Right renal cortex interstitium (tissue), 3 donors: ENCODE measurements at places on chromosomes 7 and 10. TPM values are rescaled to one million over a fixed set of nuclear protein-coding genes. Genes with fewer than 3 reads are reported as not detected.

The OTUD1 gene
- 28.4 TPM for polyA plus RNA-seq

The STEAP2 gene
- 12.8 TPM for polyA plus RNA-seq

The OGDHL gene
- 35.0 TPM for polyA plus RNA-seq

The PTN gene
- polyA plus RNA-seq: 231 TPM

The CABCOCO1 gene
- polyA plus RNA-seq: 6.0 TPM

The EN2 gene
- polyA plus RNA-seq: 0.06 TPM

The KAZALD1 gene
- 10.0 TPM for polyA plus RNA-seq

The HEPACAM2 gene
- polyA plus RNA-seq: 6.8 TPM

The SYCE1 gene
- 0.26 TPM for polyA plus RNA-seq

The CAV2 gene
- 31.7 TPM for polyA plus RNA-seq

The OR2A5 gene
- 0.04 TPM for polyA plus RNA-seq

The CRTAC1 gene
- polyA plus RNA-seq: 22.0 TPM

The RAMP3 gene
- 10.0 TPM for polyA plus RNA-seq

DNA sequence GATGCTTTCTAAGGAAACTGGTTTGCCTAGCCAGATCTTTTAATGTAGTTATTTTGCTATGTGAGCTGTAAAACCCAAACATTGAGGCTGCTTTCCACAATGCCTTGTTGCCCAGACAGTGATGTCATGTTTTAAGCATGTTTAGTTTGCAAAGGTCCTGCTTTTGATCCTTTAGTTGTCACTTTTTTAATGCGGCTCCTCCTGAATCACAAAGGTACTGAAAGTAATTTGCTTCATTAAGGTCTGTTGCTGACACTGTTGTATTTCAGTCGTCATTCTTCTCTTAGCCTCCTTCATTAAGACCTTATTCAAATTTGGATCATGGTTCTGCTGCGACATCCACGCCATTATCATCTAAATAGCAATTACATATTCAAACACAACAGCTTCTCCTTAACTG is 10.6 kb downstream of the RPA3 start:
- DNase-seq: no peak

DNA sequence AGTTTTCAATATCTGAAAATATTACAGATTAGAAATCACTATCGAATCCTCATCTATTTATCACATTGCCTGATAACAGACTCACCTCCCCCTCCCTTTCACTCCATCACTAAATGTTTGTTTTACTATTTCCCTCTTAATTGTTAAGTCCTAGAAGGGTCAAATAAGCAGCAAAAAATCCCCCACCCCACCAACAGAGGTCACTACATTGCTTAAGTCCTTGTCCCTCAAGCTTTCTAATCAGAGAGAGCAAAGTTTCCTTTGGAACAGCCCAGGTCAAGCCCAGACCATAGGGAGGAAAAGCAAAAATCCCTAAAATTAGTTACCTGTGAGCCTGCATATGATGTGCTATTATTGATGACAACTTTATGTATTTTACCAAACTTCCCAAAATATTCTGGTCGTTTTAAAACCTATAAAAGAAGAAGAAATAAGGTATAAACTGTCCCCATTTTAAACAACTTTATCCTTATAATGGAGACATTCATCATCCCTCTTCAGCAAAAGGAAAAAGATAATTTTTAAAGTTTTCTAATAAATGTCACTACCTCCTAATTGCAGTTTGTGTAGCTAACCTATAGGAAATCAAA is 95.0 kb downstream of the CNOT4 start:
- DNase-seq: no peak

- DNase-seq: no peak
Measured at GRCh38 chr7:112202816-112203215, 3.4 kb downstream of the DOCK4 start.

DNA sequence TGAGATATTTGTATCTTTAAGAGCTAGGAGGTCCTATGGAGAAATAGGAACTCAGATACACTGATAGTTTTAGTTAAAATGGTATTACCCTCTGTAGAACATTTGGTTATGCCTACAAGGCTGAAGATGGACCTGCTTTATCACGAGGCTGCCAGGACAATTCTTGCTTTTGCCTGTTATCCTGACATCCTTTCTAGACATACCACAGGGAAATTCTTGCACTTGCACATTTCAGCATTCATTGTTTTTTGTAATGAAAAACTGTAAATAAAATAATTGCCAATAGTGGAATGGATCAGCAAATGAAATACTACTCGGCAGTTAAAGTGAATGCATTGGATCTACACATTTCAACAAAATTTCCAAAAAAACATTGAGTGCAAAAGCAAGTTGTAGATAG is 9.7 kb downstream of the COL28A1 start:
- no peak for DNase-seq

DNA sequence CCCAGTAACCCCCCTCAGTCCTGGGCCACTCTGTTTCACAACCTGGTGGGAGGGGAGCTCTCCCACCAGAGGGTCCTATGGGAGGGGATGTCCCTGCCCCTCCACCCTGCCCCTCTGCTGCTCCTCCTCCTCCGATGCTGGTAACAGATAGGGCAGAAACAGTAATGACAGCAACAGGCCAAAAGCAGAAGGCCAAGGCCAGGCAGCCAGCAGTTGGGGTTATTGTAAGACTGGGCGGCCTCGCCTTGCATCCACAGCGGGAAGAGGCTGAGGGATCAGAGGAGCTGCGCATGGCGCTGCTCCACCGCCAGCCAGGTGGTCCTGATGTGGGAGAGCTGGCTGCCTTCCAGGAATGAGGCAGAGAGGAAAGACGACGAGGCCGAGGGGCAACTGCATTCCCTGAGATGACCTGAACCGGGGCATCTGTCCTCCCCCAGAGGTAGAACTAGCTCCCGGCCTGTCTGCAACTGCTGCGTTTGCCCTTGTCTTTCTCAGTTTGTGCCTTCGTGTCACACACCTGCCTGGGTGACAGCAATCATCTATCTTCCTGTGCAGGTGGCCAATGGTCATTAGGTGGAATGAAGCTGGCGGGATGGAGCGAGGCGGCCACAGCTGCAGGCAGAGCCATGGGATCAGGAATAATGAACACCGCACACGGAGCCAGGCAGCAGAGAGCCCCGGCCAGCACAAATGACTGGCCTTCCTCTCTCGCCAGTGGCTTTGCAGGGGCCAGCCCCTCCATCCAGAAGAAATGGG is 54.0 kb upstream of the CACUL1 start:
- DNase-seq: no peak

DNA sequence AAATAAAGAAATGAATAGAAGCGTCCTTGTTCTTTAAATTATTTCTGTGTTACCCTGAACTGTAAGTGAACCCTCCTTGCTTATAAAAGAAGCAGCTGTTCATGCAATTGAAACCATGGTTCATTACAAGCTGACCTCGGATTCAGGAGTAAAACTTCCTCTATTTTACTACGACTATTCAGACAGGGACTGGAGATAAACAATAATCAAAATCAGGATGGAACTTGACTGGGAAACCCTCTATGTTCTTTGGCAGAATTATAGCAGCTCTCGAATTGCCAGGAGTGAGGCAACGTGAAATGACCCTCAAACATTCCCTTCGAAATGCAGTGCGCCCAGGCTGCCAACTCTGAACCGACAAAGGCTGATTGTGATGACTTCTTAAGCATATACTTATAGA is 172.1 kb downstream of the CYP26A1 start:
- DNase-seq: peak; percentile 4

DNA sequence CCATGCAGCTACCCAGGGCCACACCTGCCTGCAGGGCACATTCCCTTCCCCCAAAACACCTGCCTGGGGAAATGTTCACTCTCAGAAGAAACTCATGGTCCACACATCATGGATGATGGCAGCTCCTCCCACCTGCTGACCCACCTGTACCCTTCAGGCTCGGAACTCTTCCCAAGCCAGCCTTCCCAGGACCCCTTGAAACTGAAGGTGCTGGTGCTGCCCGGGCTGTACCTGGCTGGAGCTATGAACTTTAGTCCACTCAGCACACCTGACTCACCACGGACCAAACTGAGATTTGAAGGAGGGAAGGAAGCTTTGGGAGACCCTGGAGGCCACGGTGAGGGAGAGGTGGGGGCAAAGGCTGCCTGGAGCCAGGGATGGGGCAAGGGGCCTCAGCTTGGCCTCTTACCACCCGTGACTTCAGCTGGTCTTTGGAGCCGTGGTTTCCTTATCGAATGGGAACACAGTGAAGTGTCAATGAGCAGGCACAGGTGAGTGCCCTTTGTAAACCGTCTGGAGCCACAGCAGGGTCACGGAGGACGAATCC is 30.1 kb upstream of the INPP5A start:
- no peak for DNase-seq

GRCh38 chr7:25181532-25181931 is 46.8 kb downstream of the NPVF start:
- no peak for DNase-seq

GRCh38 chr7:132440151-132440550 is 136.1 kb downstream of the PLXNA4 start:
- no peak for DNase-seq

- no peak for DNase-seq
Measured at GRCh38 chr7:42522227-42522991, 285.4 kb upstream of the GLI3 start.

DNA sequence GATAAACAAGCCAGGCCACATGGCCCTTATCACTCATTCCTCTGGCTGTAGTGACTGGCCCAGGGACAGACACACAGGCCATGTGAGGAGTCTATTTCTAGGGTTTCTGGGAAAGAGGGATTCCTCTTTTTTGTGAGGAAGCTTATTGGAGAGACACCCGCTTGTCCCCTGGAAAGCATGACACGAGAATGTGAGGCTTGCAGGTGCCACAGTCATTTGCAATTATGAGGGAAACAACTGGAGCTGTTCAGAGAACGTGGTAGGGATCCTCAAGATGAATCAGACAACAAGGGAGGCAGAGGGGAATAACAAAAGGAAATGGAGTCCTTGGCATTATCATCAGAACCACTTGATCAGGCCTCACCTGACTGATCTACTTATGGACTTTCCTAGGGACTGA is 64.5 kb downstream of the ADCYAP1R1 start:
- no peak for DNase-seq

- DNase-seq: no peak
Measured at GRCh38 chr7:41445946-41446345, 256.9 kb downstream of the INHBA start.

- DNase-seq: no peak
Measured at GRCh38 chr10:96301616-96302015, 2.6 kb upstream of the DNTT start.

GRCh38 chr10:103127241-103127640 is 65.8 kb downstream of the NT5C2 start:
- no peak for DNase-seq

GRCh38 chr7:92833766-92834506 is 2.4 kb downstream of the CDK6 start:
- DNase-seq: peak; percentile 67

DNA sequence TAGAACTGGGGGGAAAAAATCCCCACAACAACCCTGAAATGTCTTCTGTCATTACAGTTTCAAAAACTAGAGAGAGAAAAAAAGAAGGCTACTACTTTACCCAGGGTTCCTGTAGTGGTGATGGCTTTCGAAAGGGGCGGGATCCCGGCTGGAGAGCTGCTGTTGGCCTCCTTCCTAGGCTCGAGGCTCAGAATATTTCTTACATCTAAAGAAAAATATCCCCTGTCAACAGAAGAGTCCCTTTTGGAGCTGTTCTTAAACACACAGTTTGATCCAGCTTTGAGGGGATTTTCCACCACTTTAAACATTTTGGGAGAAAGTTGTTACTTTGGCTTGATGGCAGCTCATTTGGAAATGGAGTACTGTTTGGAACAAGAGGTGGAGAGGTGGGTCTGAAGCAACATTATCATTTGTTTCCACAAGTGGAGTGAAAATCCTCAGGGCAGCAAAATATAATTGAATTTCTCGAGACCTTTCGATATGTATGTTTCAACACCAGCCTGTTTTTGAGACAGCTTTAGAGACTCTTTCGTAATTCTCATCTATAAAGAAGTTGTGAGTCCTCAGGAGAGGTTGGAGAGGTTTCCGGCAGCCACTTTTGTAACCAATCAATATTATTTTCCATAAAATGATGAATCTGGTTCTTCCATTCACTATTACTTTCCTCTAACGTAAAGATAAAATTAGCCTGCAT is 5.1 kb downstream of the HOXA13 start:
- DNase-seq: no peak

- DNase-seq: no peak
Measured at GRCh38 chr10:112948196-112948595, 1.9 kb upstream of the TCF7L2 start.

- DNase-seq: no peak
Measured at GRCh38 chr10:109534193-109534592, 389.1 kb downstream of the XPNPEP1 start.

- no peak for DNase-seq
Measured at GRCh38 chr7:155371884-155372781, 74.5 kb downstream of the INSIG1 start.

DNA sequence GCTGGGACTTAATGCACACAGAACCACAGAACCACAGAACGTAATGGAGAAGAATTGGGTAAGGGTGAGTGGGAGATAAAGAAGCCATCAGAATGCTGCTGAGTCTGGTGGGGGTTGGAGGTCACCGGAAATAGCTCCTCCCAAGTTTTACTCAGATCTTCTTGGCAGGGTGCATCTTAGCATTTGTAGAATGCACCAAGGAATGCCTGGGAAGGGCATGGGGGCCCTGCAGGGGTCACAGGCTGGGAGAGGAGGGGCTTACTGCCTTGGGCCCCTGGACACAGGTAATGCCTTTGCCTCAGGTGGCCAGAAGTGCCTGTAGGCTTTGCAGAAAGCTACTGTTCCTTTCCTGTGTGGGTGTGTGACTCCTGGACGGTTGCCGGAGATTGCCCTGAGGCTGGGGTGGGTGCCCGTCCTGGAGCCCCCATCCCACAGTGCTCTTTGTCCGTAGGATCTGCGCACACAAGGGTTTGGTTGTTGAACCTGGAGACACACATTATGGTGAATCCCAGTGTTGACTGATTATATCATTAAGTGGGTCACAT is 55.1 kb downstream of the MGMT start:
- DNase-seq: no peak

GRCh38 chr10:69956741-69957230 is 95.9 kb upstream of the MACROH2A2 start:
- DNase-seq: no peak

DNA sequence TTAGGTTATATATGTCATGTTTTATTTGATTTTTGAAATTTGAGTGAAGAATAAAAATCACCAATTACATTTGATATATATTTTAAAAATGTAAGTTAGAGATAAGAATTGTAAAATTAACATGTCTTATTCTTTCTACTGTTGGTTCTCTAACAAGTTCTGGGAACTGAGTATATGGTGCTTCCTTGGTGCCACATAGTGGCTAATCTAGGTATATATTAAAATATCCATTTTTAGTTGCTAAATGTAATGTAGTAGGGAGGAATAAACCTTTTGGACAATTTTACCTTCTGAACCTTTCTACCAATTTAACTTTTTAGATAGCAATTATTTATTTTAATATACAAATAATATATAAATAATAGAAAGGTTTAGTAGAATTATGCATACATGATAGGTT is 17.5 kb downstream of the CFAP69 start:
- DNase-seq: no peak

DNA sequence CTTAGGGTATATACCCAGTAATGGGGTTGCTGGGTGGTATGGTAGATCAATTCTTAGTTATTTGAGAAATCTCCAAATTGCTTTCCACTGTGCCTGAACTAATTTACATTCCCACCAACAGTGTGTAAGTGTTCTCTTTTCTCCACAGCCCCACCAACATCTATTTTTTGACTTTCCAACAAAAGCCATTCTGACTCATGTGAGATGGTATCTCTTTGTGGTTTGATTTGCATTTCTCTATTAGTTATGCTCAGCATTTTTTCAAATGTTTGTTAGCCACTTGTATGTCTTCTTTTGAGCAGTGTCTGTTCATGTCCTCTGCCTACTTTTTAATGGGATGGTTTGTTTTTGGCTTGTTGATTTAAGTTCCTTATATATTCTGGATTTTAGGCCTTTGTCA is 66.4 kb downstream of the MGAM2 start:
- no peak for DNase-seq
